HT-29 (cell line): ENCODE measurements at places on chromosomes 7 and 10. TPM values are rescaled to one million over a fixed set of nuclear protein-coding genes. Genes with fewer than 3 reads are reported as not detected.

DNA sequence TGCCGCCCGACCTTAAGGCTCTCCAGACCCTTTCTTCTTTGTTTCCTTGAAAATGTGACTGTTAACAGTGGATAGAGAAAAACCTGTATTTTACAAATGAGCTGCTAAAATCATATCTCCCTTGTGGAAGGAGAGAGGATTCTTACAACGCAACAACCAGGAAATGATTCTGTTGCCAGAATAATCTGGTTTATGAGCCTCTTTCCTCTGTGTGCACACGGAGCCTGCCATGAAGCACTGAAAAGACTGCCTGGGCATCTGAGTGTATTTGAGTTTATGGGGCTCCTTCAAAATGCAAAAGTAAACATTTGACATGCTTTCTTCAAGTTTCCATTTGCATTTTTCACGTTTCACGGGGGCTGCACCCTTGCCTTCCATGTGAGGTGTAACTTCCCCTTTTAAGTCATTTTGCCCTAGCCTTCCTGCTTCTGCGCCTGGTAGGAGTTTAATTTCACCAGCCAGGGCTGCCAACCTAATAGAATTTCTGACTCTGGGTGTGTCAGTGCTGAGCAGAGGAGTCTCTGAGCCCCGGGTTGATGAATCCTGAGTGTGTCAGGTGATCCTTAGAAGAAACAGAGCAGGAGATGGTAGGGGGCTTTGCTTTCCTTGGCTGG, 101.2 kb downstream of the GRB10 start:
- no peak for DNase-seq

DNA sequence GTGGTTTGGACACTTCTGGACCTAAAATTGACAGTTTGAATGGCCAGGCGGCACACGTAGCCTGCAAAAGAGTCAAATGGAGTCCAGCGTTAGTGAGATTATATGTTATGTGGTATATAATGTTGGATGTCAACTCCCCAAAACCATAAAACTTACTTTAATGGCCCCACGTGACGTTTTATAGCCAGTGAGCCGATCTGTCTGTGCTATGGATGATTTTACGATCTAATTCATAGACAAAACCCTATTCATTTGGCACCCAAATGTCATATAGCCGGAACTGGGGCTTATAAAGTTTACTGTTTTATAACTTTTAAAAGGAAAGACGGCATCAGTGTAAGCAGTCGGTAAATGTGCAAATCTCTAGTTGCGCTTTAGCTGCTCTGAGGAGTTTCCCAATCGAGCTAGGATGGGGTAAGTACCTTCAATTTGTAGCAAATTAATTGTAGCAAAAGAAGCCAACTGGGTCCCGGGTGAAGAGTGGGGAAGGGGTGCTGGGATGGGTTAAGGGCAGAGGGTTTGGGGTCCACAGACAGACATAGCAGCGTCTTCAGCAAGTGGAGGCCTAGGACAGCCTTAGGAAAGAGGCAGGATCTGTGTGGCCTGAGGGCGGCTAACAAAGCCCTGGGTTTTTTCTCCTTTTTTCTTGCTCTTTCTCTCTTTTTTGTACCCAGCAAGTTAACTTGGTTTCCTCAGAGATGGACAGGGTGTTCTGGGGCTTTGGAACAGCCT, 3.2 kb downstream of the HOXA5 start:
- DNase-seq: peak; percentile 90

Gene SPDYE6
- total RNA-seq: not detected in 2 replicates

- DNase-seq: no peak
These were observed 135.2 kb downstream of the DIP2C start for GRCh38 chr10:554182-554848.
